ENCODE measurements at places on chromosomes 3 and 15.

- DNase-seq: no peak
Measured at GRCh38 chr15:74768099-74768770, 13.6 kb upstream of the CSK start.

- DNase-seq: no peak
Measured at GRCh38 chr3:32712506-32713055, 27.6 kb downstream of the CNOT10 start.

DNA sequence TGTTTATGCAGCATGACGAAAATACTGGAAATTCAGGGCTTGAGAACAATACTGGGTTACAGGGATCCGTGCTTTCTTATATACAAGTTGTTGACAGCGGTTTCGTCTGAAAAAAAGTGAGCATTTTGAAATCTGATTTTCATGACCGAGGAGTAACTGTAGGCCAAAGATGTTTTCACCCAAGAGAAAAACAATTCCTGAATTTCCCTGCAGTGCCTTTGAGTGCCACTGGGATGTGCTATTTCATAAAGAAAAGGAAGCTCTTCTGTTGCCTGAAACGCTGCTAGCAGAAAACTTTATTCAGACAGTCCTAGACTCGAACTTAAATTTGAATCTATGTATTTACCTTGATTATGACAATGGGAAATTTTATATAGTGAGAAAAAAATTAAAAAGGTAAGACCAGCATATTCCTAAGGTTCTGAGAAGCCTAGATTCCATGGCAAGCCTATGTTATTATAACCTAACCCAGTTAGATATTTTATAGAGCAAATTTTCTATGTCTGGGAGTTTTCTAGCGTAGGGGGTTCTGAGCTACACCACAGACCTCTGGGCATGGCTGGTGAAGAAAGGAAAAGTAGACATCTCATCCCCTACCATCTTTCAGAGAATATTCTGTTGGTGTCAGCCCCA, 30.2 kb downstream of the KCNAB1 start:
- DNase-seq: peak; percentile 52

- no peak for DNase-seq
Measured at GRCh38 chr15:35663956-35664355, 118.0 kb upstream of the DPH6 start.

DNA sequence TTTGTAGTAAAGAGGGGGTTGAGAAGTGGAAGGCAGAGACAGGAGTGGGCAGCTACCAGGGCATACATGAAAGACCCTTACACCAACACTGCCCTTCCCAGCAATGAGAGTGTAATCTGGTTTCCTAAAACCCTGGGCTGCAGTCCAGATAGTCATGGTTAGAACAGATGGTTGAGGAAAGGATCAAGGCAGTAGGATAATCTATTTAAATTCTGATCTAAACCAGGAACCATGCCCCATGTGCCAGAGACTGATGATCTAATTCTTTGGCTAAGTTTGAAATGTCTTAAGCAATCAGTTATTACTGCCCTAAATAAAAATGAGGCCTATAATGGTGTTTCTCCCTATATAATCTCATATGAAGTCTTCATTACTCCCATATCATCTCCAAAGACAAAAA, 59.6 kb downstream of the PRTG start:
- DNase-seq: peak; percentile 62

DNA sequence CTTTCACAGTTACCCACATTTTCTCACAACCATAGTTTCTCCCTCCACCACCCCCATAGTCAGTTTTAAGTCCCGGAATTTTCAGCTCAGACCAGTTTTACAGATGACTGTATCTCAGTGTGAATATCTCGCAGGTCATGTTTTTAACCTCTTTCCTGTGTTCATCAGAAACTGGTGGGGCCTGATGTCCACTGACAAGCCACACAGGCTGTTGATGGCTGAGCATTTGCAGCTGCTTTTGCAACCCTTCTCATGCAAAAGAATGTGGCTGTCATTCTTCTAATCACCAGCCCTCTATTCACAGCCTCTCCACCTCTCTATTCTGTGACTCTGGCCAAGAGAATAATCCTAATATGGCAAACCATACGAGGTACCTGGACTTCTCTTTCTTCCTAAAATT, 8.5 kb downstream of the GYG1 start:
- no peak for DNase-seq

GRCh38 chr3:150830094-150830681, 67.2 kb upstream of the SIAH2 start:
- no peak for DNase-seq

GRCh38 chr15:58369261-58369701, 62.5 kb upstream of the LIPC start:
- DNase-seq: peak; percentile 33

DNA sequence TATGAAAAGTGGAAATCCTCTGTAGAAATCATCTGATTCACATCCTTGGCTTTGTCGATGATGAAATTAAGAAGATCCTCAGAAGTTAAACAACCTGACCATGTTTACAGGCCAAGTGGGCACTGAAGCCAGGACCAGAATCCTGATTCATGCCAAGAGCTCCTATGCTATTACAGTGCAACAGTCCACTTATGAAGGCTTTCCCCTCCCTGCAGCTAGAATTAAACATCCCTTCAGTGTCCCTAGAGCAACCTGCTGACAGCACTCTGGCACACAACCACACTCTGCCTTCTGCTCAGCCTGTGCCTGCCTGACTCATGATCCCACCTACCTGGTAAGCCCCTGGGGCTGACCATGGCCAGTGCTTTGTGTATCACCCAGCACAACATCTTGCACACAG, 33.8 kb downstream of the TXNRD3 start:
- DNase-seq: peak; percentile 16

- DNase-seq: no peak
Measured at GRCh38 chr3:36635731-36636130, 128.6 kb downstream of the DCLK3 start.

DNA sequence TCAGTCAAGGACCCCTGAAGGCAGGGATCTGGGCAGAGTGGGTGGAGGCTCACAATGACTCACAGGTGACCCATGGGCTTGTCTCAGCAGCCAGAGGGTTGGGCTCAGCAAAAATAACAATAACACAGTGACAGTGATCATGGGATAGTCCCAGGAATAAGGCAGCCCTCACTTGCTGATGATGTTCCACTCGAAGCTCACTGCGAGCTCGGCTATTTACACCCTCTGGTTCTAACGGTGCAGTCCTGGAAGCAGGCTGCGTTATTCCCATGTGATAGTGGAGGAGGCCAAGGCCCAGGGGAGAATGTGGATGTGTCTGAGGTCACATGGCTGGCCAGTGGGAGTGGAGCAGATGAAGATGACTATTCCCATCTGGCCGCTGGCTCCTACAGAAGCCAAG, 16.2 kb downstream of the CCDC33 start:
- DNase-seq: no peak

DNA sequence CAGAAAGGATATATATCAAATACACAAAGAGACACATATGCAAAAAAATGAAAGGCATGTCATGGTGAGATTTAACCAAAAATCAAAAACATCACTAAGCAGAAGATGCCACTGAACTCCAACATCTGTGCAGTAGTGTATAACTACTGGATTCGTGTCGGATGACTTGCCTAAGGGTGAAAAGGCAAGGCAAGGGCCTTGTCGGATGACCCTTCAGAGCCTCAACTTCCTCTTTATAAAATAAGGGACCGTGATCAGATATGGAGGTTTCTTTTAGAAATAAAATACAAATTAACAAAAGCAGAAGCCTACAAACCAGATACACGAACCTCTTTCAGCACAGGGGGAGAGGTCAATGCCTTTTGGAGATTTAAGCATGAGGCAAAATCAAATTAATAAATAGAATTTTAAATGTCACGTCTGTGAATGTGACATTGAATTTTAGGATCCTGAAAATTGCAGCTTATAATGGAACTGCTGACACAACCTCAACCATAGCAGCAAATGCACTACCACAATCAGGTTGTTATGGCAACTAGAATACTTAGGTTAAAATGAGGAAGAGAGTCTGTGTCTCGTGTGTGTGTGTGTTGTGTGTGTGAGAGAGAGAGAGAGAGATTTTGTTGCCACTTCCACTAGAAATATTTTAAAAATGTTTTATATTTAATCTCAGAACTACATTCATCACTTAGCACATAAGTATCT, 8.3 kb upstream of the CHRM5 start:
- DNase-seq: peak; percentile 34

GRCh38 chr15:67178569-67179210, 75.8 kb downstream of the AAGAB start:
- no peak for DNase-seq

DNA sequence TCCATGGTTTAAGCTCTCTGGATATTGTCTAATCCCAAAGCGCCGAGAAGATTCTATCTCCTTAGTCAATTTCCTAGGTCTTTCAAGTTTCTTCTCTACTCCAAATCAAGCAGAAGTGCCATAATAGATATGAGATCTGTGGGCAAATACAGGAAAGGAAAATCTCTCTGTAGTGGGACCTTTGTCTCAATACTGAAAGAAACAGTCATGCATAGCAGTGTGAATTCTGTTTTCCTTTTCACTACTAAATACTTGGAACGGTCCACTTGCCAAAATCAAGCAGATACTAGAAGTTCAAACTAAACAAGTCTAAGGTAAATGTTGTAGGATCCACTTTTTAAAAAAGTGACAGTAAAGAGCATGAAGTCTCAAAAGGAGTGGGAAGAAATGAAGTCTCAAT, 236.6 kb downstream of the ZMAT3 start:
- no peak for DNase-seq

DNA sequence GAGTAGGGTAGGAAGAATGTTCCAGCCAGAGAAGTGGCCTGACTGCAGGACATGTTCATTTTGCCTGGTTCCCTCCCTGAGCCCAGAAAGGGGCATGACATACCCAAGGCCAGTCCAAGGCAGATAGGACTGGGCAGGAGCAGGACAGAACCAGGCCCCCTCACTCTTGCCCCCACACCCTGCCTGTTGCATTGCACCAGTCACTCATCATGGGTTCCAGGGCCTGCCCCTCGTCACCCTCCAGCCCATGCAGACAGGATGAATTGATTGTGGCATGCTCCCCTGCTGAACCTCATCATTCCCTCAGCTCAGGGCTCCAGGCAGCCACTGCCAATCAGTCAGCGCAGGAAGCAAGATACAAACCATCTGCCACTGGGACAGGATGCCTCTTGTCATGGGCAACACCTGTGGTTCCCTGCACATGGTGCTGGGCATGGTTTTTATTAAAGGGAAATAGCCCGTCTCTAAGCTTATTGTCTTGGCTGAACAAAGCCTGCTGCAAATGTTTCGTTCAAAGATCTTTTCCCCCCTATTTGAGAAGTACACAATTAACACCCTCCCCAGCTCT, 48.9 kb downstream of the RASGRF1 start:
- DNase-seq: no peak

GRCh38 chr15:33116198-33116597, 78.3 kb downstream of the FMN1 start:
- DNase-seq: no peak

- DNase-seq: peak; percentile 77
Measured at GRCh38 chr3:194687638-194688199, 2.0 kb downstream of the FAM43A start.

DNA sequence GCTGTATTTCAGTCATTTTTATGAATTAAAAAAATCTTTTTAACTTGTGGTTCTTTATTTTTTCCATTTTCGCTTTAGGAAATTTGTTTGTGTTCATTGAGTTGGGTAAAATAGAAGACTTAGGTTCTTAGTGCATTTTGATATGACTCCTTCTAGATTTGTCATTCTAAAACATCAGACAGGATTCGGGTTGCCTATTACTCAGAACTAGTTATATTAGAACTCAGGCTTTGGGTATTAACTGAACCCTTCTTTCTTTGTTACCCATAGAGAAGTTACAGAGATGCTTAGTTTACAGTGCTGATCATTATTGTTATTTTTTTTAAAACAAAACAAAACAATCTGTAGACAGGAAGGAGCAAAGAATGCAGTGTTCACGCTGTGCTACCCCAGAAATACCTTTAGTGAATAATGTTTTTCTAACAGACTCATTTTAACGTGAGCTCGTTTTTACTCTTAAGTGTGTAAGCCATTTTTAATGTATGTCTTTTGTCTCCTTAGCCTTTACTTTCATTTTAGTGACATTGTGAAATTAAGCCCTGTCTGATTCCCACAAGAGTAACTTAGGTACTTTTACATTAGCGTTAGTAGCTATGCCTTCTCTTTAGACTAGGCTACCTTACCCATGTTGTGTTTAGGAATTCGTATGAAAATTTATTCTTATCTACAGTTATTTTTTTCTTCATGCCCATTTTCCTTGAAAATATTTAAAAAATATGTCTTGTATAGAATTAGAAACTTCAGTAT, 53.4 kb downstream of the CMC1 start:
- DNase-seq: no peak

GRCh38 chr3:62987721-62988120, 112.5 kb upstream of the CADPS start:
- DNase-seq: no peak

DNA sequence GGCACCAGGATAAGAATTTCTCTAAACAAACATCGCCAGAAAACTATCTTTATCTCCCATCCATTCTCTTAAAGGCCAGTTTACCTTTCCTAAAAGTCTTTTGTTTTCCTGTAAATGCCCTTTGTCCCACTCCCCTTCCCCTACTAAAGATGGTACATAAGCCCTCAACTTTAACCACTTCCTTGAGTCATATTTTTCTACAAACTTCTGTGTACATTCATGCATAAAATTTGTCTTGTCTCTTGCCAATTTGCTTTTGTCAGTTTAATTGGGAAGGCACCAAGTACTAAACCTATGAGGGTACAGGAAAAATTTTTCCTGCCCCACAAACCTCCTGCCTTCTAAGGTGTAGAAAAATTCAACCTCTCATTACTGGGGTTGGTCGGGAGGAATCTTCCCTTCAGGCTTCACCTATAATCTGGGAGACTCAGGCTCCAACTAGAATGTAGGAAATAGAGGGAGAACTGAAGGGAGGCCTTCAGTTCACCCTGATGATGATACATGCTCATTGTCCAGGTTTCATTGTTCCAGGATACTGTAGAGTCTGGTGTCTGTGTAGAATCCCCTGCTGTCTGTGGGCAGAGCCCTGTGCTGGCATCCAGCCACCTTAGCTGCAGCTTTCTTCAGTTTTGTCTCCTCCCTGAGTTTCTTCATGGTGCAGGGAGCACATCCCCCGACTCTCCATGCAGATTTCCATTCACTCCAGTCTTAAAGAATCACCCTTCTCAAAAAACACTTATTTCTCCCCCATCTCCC, 53.2 kb downstream of the CD200R1L start:
- DNase-seq: no peak

- DNase-seq: peak; percentile 45
Measured at GRCh38 chr3:128971421-128972100, 22.3 kb downstream of the CFAP92 start.

DNA sequence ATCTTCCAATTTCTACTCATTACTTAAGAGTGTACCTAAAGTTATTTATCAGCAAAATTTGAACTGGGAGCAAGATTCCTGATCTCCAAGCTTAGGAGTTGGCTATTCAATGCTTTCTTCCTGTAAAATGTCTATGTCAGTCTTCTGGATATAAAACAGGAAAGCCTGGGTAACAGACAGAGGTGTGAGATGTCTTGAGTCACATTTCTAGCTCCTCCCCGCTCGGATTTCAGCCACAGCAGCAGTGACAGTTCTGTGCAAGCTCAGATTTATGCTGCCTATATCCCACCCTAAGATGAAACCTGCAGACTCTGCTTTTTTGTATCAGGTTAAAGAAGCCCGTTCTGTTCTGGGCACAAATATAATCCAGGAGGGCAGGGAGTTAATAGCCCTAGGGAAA, 2.1 kb upstream of the ARMC8 start:
- DNase-seq: no peak

GRCh38 chr15:23647421-23648370, at the start of gene MAGEL2:
Gene MAGEL2, minus strand, starts transcription at chr15:23647867. Its CDS starts 125 bp downstream, at chr15:23647742.
- DNase-seq: no peak

All from inflammatory macrophage treated with lipopolysaccharide for 4 hours (primary cell).